CD8-positive, alpha-beta memory T cell (primary cell): ENCODE measurements at places on chromosomes 3 and 15. TPM values are rescaled to one million over a fixed set of nuclear protein-coding genes. Genes with fewer than 3 reads are reported as not detected.

DNA sequence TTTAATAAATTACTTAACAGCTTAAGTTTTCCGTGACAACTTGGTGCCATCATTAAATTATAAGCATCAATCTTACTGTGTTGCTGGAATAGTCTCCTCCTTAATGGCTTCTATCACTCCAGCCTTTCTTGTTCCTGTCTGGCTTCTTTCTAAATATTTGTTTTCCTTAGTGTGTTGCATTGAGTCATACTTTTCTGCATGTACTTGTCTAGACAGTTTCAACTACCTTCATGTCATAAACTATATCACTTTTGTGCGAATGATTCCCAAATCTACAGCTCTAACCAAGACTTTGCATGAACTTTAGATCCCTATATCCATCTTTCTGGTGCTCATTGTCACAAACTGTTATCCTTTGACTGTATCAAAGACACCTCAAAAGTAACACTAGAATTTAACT lies 78.4 kb downstream of the AKAP13 start:
- no peak overlapping the region for H3K27ac ChIP-seq
- peaks cover 6% of the 10 kb centered on the region for H3K4me1 ChIP-seq
- DNase-seq = no peak
- H3K27me3 ChIP-seq = no peaks in the 10 kb centered on the region

- no peaks in the 10 kb centered on the region for H3K4me1 ChIP-seq
- no peak overlapping the region for H3K27ac ChIP-seq
- no peak overlapping the region for H3K4me3 ChIP-seq
- no peaks in the 10 kb centered on the region for H3K27me3 ChIP-seq
These were observed 217.2 kb upstream of the CGNL1 start for GRCh38 chr15:57158997-57159668.

DNA sequence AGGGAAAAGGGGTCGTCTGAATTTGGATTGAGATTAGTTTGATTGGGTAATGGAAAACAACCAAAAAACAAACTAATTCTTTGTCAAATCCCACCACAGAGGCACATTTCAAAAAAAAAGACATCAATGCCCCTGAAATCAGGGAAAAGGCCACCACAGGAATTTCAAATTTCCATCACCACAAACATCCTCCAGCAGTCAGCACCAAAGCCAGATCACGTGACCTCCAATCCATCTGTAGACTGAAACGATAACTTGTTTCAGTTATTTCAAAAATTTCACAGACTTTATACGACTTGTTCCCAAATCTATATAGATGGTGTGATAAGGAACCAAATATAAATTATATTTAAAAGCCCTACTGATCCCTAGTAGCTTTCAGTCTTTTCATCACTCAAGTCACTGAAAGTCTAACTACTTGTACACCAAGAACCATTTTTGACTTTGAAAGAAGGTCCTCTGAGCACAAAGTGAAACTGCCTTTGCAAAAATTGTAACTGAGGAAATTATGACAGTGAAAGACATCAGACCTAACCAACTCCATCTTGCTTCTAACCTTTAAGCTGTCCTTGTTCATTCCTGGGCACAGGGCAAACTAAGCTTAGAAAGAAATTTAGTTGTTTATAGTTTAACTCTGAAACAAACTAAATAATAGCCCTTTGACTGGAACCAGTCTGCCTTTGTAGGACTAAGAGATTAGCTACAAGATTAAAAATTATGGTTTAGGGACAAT lies 48.1 kb upstream of the PLCL2 start:
- no peaks in the 10 kb centered on the region for H3K27me3 ChIP-seq
- H3K4me3 ChIP-seq = no peak overlapping the region
- peaks cover 22% of the 10 kb centered on the region for H3K4me1 ChIP-seq
- H3K27ac ChIP-seq = no peak overlapping the region
- no peaks in the 10 kb centered on the region for H3K36me3 ChIP-seq
- DNase-seq = no peak

- no peaks in the 10 kb centered on the region for H3K27me3 ChIP-seq
- H3K4me1 ChIP-seq = no peaks in the 10 kb centered on the region
- no peaks in the 10 kb centered on the region for H3K36me3 ChIP-seq
- DNase-seq = no peak
These were observed 39.3 kb downstream of the IL1RAP start for GRCh38 chr3:190552969-190553759.

- H3K27me3 ChIP-seq = no peaks in the 10 kb centered on the region
- no peak overlapping the region for H3K4me3 ChIP-seq
- H3K36me3 ChIP-seq = no peaks in the 10 kb centered on the region
These were observed 627.6 kb upstream of the TBL1XR1 start for GRCh38 chr3:177824841-177825240.

DNA sequence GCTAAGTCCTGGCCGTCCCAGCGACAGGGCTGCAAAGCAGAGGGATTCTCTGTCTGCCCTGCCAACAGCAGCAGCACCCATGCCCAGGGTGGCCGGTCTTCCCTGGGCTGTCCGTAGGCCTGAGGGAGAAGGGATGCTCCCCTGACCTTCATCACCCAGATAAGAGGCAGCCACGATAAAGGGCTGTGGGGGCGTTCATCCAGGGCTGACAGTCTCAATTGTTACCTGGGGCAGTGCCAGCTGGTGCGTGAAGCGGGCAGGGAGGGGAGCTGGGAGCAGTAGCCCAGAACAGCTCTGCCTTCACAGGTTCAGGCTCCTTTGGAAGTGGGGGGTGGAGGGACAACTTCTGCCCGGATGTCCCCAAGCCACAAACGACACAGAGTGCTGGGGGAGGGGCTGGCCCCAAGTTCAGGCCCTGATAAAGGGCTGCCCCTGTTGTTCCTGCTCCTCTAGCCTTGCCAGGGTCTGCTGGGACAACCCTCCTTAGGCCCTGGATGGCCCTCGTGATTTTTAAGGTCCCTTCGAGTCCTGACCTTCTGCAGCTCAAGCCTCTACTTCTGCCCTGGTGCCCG lies 94.7 kb downstream of the RAB11A start:
- H3K36me3 ChIP-seq = no peaks in the 10 kb centered on the region
- H3K27me3 ChIP-seq = peaks cover 8% of the 10 kb centered on the region
- DNase-seq = no peak
- no peak overlapping the region for H3K27ac ChIP-seq

DNA sequence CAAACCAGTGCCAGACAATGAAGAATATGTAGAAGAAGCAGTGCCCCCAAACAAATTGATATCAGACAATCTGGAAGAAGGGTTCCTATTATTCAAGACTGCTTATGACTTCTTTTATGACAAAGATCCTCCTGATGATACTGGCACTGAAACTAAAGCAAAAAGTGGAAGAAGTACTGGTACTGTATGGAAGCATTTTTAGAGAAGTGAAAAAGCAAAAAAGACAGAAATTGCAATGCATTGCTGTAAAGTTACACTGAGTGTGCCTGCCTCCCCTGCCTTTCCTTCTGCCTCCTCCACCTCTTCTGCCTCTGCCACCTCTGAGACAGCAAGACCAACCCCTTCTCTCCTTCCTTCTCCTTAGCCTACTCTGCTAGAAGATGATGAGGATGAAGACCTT lies 167.6 kb downstream of the PLCL2 start:
- no peak for DNase-seq
- no peaks in the 10 kb centered on the region for H3K36me3 ChIP-seq
- H3K27me3 ChIP-seq = no peaks in the 10 kb centered on the region
- H3K27ac ChIP-seq = no peak overlapping the region

GRCh38 chr3:16869261-16870005 lies 15.3 kb upstream of the PLCL2 start:
- peaks cover 10% of the 10 kb centered on the region for H3K4me1 ChIP-seq
- no peak for DNase-seq
- H3K4me3 ChIP-seq = no peak overlapping the region
- no peaks in the 10 kb centered on the region for H3K27me3 ChIP-seq
- H3K36me3 ChIP-seq = no peaks in the 10 kb centered on the region

GRCh38 chr3:129059311-129059958 lies 1.1 kb upstream of the GP9 start:
- no peak overlapping the region for H3K27ac ChIP-seq
- H3K4me1 ChIP-seq = no peaks in the 10 kb centered on the region
- H3K4me3 ChIP-seq = no peak overlapping the region

- H3K36me3 ChIP-seq = no peaks in the 10 kb centered on the region
- no peak overlapping the region for H3K27ac ChIP-seq
- H3K4me3 ChIP-seq = no peak overlapping the region
- H3K4me1 ChIP-seq = no peaks in the 10 kb centered on the region
These were observed 174.6 kb upstream of the TBL1XR1 start for GRCh38 chr3:177371888-177372287.

GRCh38 chr15:66570327-66570726 lies 4.5 kb upstream of the LCTL start:
- no peaks in the 10 kb centered on the region for H3K4me1 ChIP-seq
- DNase-seq = no peak
- no peak overlapping the region for H3K4me3 ChIP-seq
- H3K36me3 ChIP-seq = no peaks in the 10 kb centered on the region

DNA sequence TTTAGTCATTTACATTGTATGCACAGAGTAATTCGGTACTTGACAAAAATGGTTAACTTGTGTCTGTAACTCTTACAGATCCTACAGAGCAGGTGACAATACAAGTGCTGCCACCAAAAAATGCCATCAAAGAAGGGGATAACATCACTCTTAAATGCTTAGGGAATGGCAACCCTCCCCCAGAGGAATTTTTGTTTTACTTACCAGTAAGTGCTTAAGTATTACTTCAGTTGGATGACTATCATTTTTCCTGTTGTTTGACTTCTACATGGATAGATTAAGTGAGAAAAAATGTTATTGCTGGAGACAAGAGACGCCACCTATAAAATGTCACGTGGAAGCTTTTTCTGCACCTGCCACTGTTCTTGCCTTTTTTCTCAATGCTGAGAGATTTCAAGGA lies 173.2 kb downstream of the ALCAM start:
- H3K27ac ChIP-seq = no peak overlapping the region
- no peak overlapping the region for H3K4me3 ChIP-seq

GRCh38 chr15:49297584-49297983 lies 125.5 kb upstream of the FGF7 start:
- DNase-seq = no peak
- no peaks in the 10 kb centered on the region for H3K27me3 ChIP-seq
- no peak overlapping the region for H3K4me3 ChIP-seq
- H3K36me3 ChIP-seq = peaks cover 4% of the 10 kb centered on the region
- no peaks in the 10 kb centered on the region for H3K4me1 ChIP-seq

DNA sequence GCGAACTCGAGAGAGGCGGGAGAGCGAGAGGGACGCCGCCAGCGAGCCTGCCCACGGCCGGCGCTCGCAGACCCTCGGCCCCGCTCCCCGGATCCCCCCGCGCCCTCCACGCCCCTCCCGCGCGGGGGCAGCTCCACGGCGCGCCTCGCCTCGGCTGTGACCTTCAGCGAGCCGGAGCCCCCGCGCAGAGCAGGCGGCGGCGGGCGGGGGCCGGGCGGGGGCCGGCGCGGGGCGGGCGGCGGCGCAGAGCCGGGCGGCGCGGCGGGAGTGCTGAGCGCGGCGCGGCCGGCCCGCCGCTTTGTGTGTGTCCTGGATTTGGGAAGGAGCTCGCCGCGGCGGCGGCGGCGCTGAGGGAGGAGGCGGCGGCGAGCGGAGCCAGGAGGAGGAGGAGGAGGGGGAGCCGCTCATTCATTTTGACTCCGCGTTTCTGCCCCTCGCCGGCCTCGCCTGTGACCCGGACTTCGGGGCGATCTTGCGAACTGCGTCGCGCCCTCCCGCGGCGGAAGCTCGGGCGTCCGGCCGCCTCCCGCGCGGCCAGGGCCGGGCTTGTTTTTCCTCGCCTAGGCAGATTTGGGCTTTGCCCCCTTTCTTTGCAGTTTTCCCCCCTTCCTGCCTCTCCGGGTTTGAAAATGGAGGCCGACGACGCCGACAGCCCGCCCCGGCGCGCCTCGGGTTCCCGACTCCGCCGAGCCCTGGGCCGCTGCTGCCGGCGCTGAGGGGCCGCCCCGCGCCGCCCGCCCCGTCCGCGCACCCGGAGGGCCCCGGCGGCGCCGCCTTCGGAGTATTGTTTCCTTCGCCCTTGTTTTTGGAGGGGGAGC lies 524 bp downstream of the IGF1R start:
- H3K27ac ChIP-seq = no peak overlapping the region
- no peaks in the 10 kb centered on the region for H3K36me3 ChIP-seq
- H3K4me1 ChIP-seq = peaks cover 7% of the 10 kb centered on the region
- no peak for DNase-seq

DNA sequence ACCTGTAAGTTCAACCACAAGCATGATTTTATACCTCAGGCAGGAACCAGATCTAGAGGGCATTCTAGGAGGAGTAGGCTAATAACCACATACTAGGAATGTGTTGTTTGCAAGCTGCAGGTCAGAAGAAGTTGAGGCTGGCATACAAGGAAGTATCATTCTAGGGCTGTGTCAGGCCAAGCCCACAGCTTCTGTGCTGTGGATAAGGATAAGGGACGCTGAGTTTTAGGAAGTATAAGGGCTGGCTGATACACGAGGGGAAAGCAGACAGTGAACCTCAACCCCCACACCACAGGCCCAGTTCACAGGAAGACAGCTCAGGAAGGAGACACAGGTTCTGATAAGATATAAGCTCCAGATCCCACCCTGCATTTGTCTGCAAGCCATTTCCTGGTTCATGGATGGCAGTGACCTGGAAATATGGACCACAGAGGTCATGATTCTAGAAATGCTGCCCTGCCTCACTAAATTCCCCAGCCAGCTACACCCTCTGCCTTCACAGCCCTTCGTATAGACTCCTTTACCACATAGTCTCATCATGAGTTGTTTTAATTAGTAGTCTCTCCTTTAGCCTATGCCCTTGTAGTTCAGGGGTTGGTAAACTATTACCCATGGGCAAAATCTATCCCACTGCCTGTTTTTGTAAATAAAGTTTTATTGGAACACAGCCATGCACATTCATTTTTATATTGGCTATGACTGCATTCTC lies 260.7 kb downstream of the OPA1 start:
- H3K36me3 ChIP-seq = no peaks in the 10 kb centered on the region
- peak overlapping the region; percentile 45 for H3K27ac ChIP-seq
- H3K4me3 ChIP-seq = no peak overlapping the region
- no peaks in the 10 kb centered on the region for H3K27me3 ChIP-seq

- H3K27ac ChIP-seq = no peak overlapping the region
- H3K4me3 ChIP-seq = no peak overlapping the region
- DNase-seq = no peak
- H3K4me1 ChIP-seq = no peaks in the 10 kb centered on the region
- no peaks in the 10 kb centered on the region for H3K27me3 ChIP-seq
These were observed 6.9 kb downstream of the APH1B start for GRCh38 chr15:63284335-63284734.

- H3K36me3 ChIP-seq = no peaks in the 10 kb centered on the region
- no peak overlapping the region for H3K4me3 ChIP-seq
- no peak for DNase-seq
- H3K27me3 ChIP-seq = no peaks in the 10 kb centered on the region
These were observed 185.3 kb upstream of the NECTIN3 start for GRCh38 chr3:110886222-110886893.

GRCh38 chr3:104873331-104873730 lies 493.4 kb upstream of the ALCAM start:
- no peak overlapping the region for H3K27ac ChIP-seq
- no peaks in the 10 kb centered on the region for H3K36me3 ChIP-seq
- H3K4me3 ChIP-seq = no peak overlapping the region
- no peaks in the 10 kb centered on the region for H3K4me1 ChIP-seq
- no peaks in the 10 kb centered on the region for H3K27me3 ChIP-seq

The TEX55 gene
- polyA plus RNA-seq = not detected

The CADM2 gene
- not detected for polyA plus RNA-seq

The COL8A1 gene
- polyA plus RNA-seq = not detected

The GALK2 gene
- 21.3 TPM for polyA plus RNA-seq

The ZNF385D gene
- polyA plus RNA-seq = not detected

The SPATA12 gene
- polyA plus RNA-seq = not detected

The LRRN1 gene
- polyA plus RNA-seq = 0.23 TPM

The LARP6 gene
- polyA plus RNA-seq = 0.05 TPM

The ABHD6 gene
- 10.6 TPM for polyA plus RNA-seq

The C3orf22 gene
- polyA plus RNA-seq = not detected
